Gastroesophageal sphincter (tissue), 4 donors: ENCODE measurements at places on chromosomes 5 and 9. TPM values are rescaled to one million over a fixed set of nuclear protein-coding genes. Genes with fewer than 3 reads are reported as not detected.
A peak's percentile ranks its signal among the peaks of the same experiment; 100 is the strongest.

Gene CDC20B
- not detected for total RNA-seq

Gene PCA3
- 0.27 TPM for total RNA-seq

Gene LCN12
- total RNA-seq: not detected

Gene BICD2
- 52.2 TPM for total RNA-seq

Gene OTULIN
- 23.3 TPM for total RNA-seq

Gene STPG3
- not detected for total RNA-seq

Gene SPATA31D1
- not detected for total RNA-seq

Gene SHOC1
- total RNA-seq: not detected

Gene SLC6A3
- total RNA-seq: not detected

Gene SHB
- total RNA-seq: 12.6 TPM

Gene ESM1
- 0.13 TPM for total RNA-seq

Gene DNAH5
- 0.94 TPM for total RNA-seq

Gene ZNF883
- 0.94 TPM for total RNA-seq

Gene GABRA1
- not detected for total RNA-seq

Gene CMBL
- total RNA-seq: 5.3 TPM

Gene TMEM252
- total RNA-seq: not detected

Gene CDH9
- total RNA-seq: not detected

Gene GLDC
- 0.62 TPM for total RNA-seq

Gene SLC4A9
- not detected for total RNA-seq

Gene TMC1
- not detected for total RNA-seq

GRCh38 chr9:135615666-135616618 is 23.4 kb downstream of the GLT6D1 start:
- no peak for ATAC-seq

DNA sequence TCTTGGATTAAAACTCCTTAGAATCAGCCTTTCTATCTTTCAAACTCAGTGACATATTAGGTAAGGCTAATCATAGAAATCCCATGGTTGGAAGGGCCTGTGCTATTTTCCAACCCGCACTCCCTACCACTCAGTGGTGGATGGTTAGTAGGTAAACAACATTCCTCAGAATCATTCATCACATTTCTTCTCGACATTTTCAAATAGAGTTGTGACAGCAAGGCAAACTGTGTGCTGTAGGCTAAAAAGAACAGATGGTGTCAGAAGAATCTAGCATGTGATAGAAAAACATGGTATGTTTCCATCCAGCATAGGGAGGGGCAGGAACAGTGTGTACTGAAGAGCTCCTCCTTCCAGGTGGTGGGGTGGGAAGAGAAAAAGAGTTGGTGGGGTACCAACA is 227.3 kb upstream of the NMUR2 start:
- ATAC-seq: peak; percentile 80

- no peak for ATAC-seq
These were observed 266.0 kb upstream of the ZNF462 start for GRCh38 chr9:106596984-106597383.

DNA sequence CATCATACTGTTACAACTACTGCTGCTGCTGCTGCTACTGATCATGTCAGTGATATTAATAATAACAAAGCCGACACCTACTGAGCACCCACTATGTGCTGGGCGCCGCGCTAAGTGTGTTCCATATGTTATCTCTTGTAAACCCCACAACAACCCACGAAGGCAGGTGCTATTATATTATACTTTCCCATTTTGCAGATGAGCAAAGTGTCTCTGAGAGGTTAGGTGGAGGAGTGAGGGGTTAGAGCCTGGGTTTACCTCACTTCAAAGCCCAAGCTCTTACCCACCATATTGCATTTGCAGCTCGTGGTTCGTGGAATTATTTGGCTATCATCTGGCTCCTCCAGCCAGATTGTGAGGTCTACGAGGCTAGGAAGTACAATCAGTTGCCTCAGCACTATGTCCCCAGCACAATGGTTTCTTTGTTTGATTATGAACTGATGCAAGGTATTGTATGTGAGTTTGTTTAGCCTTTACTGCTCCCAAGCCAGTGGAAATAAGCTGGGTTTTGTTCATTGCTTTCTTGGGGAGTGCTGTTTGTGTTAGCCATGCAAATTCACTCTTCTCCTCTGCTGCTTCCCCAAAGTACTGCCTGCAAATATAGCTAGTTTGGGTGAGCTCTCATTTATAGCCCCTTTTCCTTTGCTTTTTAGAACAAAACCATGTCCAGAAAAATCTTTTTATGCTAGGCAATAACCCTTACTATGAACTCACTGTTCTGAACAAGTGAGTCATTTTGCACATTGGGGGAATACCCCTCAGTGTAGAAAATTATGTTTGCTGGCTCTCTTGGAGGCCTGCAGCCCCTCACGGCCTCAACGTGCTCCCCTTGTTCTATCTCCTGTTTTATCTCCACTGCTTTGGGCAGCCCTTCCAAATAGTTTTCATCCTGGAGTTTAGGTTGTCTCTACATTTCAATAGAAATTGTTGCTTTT is 47.9 kb downstream of the ALG2 start:
- no peak for ATAC-seq

DNA sequence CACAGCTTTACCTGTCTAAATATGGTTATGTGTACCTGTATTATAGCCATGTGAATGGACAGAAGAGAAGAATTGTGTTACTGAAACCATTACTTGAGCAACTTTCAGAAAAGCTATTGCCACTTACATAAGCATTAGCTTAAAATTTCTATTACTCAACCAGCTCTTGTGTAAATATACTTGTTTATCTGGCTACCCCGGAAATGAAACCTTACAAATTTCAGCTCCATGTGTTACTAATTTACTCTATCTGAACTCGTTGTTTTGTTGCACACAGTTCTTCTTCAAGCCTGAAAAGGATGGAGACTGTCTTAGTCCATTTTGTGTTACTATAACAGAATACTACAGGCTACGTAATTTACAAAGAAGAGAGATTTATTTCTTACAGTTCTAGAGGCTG is 22.5 kb upstream of the ADAMTSL1 start:
- peak; percentile 34 for ATAC-seq

- ATAC-seq: no peak
These were observed 28.4 kb downstream of the LMX1B start for GRCh38 chr9:126642010-126642744.

DNA sequence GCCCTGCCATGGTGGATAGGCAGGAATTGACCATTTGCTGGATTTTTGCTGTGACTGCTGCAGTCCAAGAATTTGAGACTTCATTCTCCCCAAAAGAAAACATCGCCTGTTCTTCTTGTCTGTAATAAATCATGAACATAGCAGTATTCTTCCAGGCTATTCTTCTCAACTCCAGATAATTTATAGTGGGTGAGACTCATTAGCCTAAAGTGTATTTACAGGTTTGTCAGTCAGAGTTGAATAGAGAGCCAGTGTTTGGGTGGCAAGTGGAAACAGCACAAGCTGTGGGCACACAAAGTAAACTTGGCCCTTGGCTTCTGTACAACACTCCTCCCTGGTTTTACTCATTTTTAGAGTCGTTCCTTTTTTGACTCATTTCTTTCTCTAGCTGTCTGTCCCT is 128.2 kb upstream of the VCAN start:
- ATAC-seq: no peak

GRCh38 chr5:122154910-122155309 is 25.6 kb downstream of the ZNF474 start:
- ATAC-seq: peak; percentile 72

GRCh38 chr5:68544648-68545552 is 329.3 kb downstream of the PIK3R1 start:
- no peak for ATAC-seq

- peak; percentile 13 for ATAC-seq
These were observed 173.5 kb downstream of the FAM174A start for GRCh38 chr5:100708645-100709171.

DNA sequence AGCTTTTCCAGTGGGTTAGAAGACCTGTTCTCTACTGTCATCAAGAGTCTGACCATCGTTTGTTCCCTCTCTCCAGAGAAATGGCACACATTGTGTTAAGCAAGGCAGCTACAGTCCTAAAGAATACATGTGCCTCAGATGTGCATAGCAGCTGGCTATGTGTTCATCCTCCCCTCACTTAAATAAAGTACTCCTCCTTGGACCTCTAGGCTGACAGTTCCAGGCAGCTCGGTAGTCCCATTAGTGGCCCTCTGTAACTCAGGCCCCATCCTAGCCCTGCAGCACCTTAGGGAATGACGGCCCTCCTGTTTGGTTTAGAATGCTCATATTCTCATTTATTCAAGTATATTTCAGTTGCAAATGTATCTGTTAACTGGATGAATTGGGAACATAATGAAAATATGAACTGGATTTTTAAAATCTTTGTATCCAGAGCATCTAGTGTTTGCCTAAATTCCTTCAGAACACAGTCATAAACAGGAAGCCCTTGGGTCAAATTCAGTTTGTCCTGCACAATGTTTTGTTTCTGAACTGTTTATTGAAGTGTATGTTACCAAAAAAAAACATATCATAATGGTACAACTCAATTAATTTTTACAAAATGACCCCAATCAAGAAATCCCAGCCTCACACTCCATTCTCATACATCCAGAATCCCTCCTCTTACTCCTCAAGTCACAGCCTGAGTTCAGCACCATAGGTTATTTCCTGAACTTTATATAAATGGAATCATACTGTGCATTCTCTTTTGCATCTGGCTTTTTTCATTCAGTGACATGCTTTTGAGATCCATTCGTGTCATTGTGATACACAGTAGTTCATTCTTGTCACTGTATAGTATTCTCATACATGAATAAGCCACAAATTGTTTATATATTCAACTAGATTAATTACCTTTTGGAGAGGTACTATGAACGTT is 1.6 kb upstream of the ASPN start:
- ATAC-seq: no peak

- no peak for ATAC-seq
These were observed 2.5 kb upstream of the CCL19 start for GRCh38 chr9:34693560-34693959.

GRCh38 chr5:3122216-3122615 is 370.7 kb upstream of the IRX2 start:
- ATAC-seq: no peak

GRCh38 chr9:90888941-90889340 is 87.3 kb downstream of the SYK start:
- no peak for ATAC-seq

- ATAC-seq: no peak
These were observed 4.8 kb downstream of the ADAMTSL1 start for GRCh38 chr9:18478501-18479361.

- ATAC-seq: no peak
These were observed 59.8 kb upstream of the BARX1 start for GRCh38 chr9:94014920-94015319.

DNA sequence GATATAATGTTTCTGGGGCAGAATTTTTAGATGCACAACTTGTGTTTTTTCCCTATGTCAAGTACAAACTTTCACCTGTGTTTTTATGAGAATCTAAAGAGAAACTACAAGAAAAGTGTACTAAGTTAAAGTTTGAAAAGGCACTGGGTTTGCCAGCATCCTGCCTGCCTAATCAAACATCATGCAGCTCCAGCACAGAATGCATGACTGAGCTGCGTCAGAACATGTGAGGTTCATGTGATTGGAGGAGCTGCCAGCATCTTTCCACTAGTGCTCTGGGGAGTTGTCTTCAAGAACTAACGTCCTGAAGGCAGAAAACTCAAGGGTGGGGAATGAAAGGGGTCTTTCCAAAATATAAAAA is 46.1 kb upstream of the RIC1 start:
- peak; percentile 57 for ATAC-seq

DNA sequence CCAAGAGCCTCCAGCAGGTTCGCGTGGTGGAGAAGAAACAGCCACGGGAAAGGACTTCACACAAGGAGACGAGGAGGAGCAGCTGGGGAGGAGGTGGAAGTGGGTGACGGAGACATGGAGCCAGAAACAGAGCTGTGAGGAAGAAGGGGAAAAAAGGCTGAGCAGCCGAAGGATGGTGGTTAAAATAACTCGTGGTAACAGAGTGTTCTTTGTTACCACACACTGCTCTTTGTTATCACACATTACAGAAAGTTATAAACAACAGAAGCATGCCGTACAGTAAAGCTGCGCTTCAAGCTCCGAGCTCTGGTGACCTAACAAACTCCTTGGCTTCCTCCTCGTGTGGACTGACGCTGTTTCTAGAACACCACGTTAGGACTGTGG is 215.4 kb downstream of the GLIS3 start:
- peak; percentile 79 for ATAC-seq

GRCh38 chr5:173997331-173997730 is 8.4 kb downstream of the C5orf47 start:
- no peak for ATAC-seq

GRCh38 chr5:179484201-179484600 is 66.2 kb upstream of the RUFY1 start:
- no peak for ATAC-seq

- ATAC-seq: no peak
These were observed 29.2 kb upstream of the ARHGEF28 start for GRCh38 chr5:73596705-73597328.

GRCh38 chr9:20023961-20024571 is 235.2 kb upstream of the SLC24A2 start:
- no peak for ATAC-seq

DNA sequence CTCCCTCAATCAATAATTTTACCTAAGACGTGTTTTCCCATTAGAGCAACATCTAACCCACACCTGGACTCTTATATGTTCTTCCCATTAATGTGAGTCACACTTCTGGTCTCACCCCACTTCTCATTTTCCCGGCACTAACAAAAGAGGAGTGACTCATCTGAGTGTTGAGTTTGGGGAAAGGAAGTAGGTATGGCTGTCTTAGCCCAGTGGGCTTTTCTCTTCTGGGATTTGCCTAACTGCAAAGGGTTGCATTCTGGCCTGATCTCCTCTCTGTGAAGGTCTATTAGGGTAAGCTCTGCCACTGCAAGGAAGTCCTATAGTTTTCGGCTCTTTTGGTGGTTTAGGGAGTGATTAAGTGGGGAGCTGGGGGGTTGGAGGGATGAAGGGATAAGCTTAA is 195.6 kb downstream of the KIAA0825 start:
- no peak for ATAC-seq

DNA sequence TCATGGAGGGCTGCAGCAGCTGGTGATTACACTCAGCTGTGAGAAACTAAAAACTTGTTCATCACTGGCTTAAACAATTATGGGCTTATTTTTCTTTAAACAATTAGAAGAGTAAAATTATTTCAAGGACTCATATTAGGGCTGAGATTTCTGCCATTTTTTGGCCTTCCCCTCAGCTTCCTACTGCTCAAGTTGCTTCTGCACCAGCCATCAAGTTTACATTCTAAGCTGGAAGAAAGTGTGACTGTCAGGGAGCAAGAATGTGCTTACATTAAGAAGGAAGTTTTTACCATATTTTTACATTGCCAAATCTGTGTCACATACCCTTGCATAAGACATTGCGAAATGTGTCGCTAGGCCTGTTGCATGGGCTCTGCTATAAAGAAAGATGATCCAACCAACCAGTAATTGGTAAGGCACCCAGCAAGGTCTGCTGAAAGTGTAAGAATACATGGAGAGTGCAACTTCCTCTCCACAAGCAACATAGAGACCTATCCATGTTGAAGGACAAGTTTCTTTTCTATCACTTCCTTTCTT is 260.3 kb upstream of the CDH10 start:
- no peak for ATAC-seq

DNA sequence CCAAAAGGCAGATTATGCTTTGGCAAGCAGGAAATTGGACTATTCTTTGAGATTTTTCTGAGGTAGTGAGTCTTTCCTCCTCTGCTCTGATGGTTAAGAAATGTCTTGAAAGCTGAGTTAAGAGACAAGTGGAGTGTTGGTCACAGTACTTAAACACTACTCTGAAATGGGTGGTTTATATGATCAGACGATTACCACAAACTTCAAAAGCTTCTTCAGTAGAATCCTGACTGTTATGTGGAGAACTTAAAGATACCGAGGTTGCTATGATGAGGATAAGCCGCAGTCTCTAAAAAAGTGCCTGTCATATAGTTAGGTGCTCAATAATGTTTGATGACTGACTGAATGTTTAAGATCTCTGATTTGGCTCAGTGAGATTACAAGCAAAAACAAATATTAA is 24.3 kb downstream of the GCNT4 start:
- no peak for ATAC-seq
